ENCODE measurements at places on chromosomes 7 and 10.
A peak's percentile ranks its signal among the peaks of the same experiment; 100 is the strongest.

DNA sequence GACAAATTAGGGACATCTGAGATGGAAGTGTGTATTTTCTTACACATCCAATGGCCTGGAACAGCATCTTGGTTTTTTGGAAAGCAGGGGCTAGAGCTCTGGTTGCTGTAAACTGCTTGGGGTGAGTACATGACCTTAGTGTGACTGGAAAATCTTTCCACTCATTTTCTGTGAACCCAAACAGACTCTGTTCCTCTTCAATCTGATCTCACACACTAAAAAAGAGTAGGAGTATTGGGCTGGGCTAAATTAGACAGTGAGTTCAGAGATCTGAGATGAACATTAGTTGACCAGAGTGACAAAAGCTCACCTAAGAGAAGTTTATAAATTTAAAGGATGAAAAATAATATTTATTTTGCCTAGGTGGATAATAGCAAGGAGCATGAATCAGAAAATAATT is 59.2 kb downstream of the OR13A1 start:
- no peak for DNase-seq

- DNase-seq = no peak
These were observed 42.7 kb downstream of the CAMK2B start for GRCh38 chr7:44282601-44283171.

DNA sequence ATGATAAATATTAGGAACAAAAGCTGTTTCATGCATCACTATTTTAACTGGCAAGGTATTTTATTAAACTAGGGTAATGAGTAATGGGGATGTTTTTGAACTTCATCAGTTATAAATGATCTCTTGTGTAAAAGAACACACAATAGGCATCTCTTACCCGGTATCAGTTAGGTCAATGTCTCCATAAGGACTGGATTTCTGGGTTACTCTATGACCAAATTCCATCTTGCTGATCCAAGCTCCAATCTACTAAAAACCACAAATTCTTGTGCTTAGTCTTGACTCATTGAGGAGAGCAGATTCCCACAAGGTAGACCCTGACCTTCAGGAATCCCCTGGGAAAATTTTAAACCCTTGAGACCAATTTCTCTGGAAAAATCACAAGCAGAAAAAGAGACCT is 1167.7 kb downstream of the XPNPEP1 start:
- DNase-seq = no peak

- DNase-seq = no peak
These were observed 359.3 kb downstream of the PCLO start for GRCh38 chr7:82803411-82803810.

DNA sequence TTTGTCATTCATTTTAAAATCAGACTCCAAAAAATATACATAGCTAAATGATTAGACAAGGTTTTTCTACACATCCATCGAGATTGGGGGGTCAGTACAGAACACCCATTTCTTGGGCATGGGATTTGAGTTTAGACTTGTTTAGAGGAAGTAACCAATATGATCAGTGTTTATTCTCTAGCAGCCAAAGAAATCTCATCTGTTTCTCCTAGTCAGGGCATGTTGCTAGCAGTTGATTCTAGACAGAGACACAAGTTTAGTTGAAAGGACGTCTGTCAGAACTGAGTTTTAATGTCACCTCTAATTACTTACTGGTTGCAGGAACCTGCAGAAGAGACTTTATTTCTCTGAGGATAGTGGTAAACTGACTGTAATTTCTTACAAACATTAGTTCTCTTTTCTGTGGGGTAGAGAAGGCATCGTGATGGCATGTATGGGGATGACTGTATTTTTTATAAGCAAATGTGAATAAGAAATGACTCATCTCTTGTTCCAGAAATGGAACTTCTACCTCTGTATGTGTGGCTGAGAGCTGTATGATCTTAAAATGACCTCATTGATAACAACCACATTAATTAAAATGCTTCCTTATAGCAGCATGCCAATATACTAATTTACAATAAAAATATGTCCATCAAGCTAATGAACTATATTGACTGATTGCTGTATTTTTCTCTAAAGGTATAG is 30.6 kb upstream of the RHOBTB1 start:
- DNase-seq = peak; percentile 68

- no peak for DNase-seq
These were observed 17.0 kb downstream of the COBL start for GRCh38 chr7:51299391-51300133.

DNA sequence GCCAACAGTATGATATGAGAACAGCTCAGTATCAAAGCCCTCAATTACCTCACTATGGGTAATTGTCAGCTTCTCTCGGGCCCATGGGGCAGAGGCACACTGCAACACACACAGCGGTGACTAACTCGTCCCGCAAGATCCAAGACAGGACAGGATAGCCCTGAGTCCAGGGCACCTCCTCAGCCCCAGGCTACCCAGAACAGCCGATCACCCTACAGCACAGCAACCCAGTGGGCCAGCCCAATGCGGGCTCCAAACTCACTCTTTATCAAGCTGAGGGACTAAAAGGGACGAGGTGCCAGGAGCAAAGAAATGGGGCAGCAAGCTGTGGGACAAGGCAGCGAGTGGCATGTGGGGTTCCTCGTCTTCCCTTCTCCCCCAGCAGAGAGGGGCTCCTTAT is 765.1 kb downstream of the GRID1 start:
- DNase-seq = no peak

DNA sequence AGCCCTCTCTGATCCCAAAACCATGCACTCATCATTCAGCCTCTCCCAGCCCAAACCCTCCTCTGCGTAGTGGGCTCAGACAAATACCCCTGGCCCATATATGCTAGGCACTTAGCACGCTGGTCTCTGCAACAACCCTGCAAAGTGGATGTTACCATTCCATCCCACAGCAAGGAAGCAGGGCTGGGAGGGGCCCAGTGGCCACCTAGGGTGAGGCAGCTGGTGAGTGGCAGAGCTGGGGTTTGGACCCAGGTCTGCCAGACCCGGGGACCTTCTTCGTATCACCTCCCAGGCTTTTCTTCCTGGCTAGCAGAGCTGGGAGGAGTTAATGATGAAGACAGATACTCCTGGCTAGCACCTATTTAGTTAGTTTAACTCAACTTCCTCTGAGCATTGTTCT is 33.1 kb upstream of the SLC29A3 start:
- no peak for DNase-seq

DNA sequence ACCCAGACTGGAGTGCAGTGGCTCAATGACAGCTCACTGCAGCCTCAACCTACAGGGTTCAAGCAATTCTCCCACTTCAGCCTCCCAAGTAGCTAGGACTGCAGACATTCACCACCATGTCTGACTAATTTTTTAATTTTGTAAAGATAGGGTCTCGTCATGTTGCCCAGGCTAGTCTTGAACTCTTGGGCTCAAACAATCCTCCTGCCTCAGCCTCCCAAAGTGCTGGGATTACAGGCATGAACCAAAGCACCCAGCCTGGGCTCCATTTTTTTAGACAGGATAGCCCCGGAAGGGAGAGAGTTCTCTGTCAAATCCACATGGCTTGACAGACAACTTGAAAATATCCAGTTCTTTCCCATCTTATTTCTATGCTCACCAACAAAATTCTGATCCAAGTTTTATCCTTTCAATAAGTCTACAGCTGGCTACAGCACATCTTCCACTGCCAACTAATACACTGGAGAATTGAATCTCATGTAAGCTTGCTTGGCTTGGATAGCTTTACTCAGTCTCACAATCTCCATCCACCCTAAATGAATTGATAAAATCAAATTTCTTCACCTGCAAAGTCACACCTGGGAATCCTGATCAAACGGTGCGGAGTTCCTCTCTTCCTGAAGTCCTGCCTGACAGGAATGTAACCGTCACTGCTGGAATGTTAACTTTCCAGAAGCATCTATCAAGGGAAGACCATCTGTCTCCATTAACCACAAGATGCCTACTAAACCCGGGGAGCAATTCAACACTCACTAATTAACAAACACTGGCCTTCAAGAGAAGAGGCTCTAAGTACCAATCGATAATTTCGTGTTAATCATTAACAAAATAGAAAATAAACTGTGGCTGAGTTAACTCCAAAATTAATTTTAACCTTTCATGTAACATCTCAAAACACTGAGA is 239.7 kb upstream of the MKLN1 start:
- DNase-seq = no peak
